AG10803 (cell line): ENCODE measurements at places on chromosomes 16 and 17.

- peak; percentile 17 for DNase-seq
Observed at GRCh38 chr17:65446838-65447526, 114.5 kb downstream of the AXIN2 start.

DNA sequence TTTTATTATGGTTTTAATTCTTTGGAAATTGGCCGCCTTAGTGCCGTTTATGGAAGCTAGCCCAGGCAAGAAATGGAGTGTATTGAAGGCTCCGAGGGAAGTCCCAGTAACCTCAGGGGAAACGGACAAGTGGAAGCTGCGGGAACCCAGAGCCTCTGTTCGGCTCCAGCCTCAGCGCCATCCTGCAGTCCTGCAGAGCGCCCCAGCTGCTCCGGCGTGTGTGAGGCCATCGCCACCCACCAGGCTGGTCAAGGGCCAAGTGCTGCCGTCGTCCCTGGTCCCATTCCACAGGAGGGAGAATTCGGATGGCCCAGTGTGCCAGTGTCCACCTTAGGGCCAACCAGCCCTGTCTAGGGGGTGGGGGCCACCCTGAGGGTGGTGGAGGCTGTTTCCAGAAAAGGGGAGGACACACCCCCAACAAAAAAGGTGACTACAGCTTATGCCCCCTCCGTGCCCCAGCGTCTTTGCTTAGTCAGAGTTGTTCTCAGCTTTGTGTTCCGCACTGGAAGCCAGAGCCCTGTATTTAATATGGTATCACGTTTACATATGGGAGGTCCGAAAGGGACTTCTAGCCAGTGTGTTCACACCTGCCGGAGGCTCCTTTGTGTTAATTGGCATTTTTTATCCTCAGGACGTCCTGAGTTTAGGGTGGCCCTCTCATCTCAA, 13.0 kb downstream of the MGRN1 start:
- no peak for DNase-seq

GRCh38 chr16:55871411-55872038, 3.6 kb downstream of the CES5A start:
- no peak for DNase-seq

- DNase-seq = peak; percentile 37
Observed at GRCh38 chr16:67844497-67844896, 2.2 kb upstream of the NUTF2 start.

GRCh38 chr17:42279776-42280630, 3.8 kb upstream of the STAT5B start:
- no peak for DNase-seq

DNA sequence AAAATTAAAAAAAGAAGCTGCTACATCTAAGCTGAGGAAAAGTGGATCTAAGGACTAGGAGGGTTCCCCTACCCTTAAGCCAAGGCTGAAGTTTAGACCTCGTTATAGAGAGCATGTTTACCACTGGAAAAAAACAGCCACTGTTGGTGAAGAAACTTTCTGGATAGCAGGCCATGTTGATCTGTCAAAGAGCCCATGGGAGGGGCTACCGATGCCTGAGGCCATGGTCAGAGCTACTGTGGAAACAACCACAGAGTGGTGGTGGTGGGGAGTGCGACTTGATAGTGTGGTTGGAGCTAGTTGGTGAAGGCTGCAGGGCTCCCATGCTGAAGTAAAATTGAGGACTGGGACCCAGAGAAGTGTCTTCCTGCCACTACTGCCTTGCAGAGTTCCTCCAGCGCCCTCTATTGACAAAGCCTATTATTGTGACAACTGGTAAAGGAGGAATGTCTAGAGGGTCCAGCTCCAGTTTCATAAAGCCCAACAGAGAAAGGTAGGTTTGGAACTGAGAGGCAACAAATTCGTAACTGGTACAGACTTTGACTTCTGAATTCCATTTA, 12.7 kb upstream of the FAM20A start:
- DNase-seq = peak; percentile 55

DNA sequence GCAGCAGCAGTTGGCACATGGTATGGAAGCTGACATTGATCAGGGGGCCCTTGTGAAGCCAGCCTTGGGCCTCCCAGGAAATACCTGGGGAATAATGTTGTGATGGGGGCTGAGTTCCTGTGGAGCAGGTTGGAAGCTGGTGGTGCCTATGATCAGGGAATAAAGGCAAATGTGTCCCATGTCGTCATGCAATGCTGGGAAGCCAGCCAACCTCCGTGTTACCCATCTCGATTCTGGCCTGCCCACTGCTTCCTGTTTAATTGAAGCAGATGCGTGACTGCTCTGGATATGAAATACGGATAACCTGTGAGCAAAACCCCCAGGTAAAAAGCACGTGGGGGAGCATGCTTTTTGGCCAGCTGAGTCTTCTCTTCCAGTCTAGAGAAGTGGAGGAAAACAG, 580.4 kb upstream of the HSBP1 start:
- DNase-seq = no peak

DNA sequence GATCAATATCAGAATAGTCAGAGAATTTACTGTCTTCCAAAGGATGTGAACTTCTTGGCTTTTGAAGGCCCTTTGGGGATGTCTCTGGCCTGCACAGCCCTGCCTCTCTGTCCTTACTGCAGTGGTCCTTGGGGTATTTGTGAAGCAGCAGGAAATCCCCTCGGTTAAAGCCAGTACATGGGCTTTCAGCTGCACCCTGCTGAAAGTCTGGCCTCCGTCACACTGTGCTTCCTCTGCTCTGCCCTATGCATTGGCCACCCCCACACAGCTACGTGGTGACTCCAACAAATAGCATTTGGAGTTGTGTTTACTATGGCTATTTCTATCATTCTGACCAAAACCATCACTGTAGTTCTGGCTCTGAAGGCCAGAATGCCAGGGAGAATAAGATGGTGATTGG, 21.2 kb downstream of the SYCE1L start:
- no peak for DNase-seq
